Stimulated activated CD8-positive, alpha-beta memory T cell treated with anti-CD3 and anti-CD28 coated beads, Interleukin-2, amount 100 ng/mL, for 48 hours (primary cell): ENCODE measurements at places on chromosomes 1 and 21.

DNA sequence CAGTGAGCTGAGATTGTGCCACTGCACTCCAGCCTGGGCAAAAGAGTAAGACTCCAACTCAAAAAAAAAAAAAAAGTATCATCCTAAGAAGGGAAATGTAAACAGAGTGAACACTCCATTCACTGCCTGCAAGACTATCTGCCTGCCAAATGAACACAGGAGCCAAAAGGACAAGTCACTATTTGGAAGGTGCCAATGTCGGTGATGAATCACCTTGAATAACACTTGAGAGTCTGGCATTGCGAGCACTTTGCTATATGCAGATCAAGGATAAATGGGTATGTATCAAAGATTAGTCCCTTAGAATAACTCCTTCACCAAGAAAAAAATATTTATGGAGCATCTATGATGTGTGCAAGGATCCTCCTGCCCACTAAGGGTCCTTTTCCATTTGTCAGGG is 6.6 kb downstream of the UBR4 start:
- DNase-seq = no peak

GRCh38 chr1:76867342-76868130 is at the start of gene ST6GALNAC5:
Gene ST6GALNAC5, plus strand, starts transcription at chr1:76867480.
- DNase-seq = no peak

DNA sequence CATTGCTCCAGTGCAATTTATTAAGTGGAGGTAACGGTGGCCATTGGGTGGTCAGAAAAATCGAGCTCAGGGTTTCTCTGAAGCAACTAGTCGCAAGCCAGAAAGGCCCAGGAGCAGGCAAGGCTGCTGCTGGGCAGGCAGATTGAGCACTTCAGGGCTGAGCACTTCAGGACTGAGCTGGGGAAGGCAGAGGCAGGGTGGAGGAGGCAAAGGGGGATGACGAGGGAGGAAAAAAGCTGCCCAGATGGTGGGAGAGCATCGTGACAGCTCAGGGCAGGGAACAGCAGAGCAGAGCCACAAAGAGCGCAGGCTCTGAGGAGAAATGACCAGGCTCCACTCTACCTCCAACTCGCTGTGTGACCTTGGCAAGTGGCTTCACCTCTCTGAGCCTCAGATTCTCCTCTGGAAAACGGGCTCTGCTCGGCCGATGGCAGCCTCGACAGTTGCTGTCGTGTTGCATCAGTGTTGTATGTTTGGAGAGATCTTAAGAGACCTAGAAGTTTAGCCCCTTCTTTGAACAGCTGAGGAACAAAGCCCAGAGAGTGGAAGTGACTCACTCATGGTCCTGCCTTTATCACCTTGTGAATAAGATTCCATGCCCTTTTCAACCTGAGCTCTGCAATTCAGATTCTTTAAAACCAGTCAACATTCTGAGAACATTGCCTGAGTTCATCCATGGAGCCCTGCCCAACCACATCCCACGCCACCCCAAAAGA is 141.4 kb downstream of the SYF2 start:
- DNase-seq = no peak

- DNase-seq = no peak
These were observed 3.2 kb downstream of the ID3 start for GRCh38 chr1:23555986-23556634.

- no peak for DNase-seq
These were observed 184.9 kb downstream of the DYRK1A start for GRCh38 chr21:37551331-37551992.

GRCh38 chr1:226952118-226952441 is 12.0 kb downstream of the COQ8A start:
- no peak for DNase-seq

DNA sequence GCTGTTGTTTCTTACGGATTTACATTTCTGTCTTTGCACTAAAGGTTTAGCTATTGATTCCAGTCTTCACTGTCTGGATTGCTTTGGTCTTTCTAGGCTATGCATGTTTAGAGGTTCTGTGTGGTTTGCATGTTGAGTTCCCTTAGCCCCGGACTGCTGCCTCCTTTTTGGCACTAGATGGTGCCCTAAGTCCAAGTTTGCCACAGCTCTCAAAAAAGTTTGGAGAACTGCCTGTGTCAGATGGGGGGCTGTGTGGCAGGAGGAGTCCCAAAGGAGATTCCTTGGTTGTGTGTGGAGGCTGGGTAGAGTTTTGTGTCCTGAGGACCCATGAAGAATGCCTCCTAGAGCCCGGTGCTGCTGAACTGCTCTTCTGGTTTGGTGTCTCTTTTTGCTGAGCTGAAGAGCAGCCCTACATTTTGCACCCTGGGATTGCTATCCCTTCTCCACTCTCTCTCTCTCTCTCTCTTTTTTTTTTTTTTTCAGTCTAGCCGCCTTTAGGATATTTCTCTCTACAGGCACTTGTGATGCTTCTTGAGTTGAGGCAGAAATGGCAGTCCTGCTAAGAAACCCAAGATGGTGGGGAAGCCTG is 74.4 kb downstream of the PTGS2 start:
- no peak for DNase-seq

GRCh38 chr1:240280560-240281322 is 189.1 kb downstream of the FMN2 start:
- DNase-seq = no peak

GRCh38 chr1:180939073-180939710 is 26.5 kb downstream of the KIAA1614 start:
- no peak for DNase-seq

DNA sequence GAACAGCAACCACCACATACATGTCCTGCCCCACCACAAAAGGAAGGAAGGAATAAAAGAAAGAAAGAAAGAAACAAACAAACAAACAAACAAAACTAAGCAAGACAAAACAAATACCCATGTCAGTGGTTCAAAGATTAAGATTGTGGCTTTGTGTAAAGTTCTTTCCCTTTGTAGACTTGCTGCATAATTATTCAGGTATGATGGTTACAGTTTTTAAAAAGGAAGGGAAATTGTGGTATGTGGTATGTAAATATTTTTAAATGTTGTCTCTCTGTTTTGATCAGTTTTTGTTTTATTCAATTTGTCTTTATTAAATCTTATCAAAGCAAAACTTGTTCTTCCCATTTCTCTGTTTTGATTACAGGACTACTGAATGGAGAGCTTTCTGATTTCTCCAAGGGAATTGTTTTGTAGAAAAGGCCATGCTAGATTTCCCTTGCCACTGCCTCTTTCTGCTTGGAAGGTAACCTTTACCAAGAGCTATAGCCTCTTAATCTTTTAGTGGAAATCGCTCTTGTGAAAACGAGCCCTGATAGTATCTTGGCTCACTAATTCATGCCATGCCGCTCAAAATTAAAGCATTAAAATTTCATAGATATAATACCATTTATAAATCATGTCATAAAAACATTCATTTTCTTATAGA is 290.3 kb upstream of the ST6GALNAC5 start:
- DNase-seq = no peak

GRCh38 chr1:27941671-27942540 is 7.1 kb downstream of the SMPDL3B start:
- DNase-seq = no peak

DNA sequence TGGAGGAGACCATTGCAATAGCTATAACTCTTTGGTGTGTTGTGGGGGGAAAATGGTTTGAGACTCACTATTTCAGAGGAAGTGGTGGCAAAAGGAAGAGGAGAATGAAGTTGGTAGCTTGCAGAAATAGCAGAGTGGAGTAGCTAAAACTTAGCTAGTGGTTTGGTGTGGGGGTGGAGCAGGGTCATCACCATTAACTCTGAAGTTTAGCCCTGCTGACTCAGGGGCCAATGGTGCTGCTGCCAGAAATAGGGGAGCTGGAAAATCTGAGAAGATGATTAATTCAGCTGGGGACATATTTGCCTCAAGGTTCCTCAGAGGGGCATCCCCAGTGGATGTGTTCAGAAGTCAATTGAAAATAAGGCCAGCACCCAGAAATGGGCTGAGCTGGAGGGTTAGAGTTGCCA is 65.4 kb downstream of the RUNX1 start:
- peak; percentile 56 for DNase-seq

DNA sequence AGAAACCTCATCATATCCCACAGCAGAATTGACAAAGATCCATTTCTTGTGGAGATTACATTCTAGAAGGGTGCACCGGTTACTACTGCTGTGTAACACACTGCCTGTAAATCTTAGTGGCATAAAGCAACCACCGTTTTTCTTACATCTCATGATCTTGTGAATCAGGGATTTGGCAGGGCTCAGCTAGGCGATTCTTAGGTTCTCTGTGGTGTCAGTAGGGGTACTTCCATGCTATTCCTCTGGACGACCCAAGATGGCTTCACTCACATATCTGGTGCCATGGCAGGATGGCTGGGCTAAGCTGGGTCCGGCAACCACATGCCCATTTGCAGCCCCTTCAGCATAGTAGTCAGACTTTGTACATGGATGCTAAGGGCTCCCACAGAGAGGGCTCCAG is 179.8 kb upstream of the TMEM51 start:
- no peak for DNase-seq

DNA sequence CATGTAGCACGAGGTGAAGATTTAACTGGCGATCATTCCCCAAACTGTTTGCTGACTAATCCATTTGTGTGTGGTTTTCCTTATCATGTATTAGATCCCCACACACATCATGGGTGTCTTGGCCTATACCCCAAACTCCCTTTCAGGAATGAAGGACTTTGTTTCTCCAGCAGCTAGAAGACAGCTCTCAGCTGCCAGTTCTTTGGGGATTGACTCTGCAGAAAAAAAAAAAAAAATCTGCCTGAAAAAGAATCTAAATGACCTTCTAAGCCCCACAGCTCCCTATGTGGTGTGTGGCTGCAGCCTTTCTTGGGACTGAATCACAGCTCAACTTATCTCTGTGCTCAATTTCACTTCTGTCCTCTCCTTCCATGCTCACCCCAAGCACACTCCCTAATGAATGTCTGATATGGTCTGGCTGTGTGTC is 256.3 kb upstream of the DUSP10 start:
- DNase-seq = no peak

- no peak for DNase-seq
These were observed 71.1 kb downstream of the SKI start for GRCh38 chr1:2299131-2299627.

- DNase-seq = no peak
These were observed 56.0 kb downstream of the CLIC6 start for GRCh38 chr21:34724857-34725195.

DNA sequence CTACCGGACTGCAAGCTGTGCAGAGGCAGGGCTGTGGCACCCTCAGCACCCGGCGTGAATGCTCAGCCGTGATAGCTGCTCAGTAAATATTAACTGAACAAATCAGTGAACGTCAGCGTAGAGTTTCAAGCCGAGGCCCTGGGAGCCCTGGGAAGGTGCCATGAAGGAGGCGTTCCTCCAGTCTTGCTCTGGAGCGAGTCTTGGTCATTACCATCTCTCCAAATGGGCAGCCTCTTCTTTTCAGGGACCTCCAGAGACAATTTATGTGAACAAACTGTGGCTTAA is 449.2 kb downstream of the CAMTA1 start:
- no peak for DNase-seq

GRCh38 chr1:40984066-40984465 is 4.6 kb downstream of the CTPS1 start:
- no peak for DNase-seq

DNA sequence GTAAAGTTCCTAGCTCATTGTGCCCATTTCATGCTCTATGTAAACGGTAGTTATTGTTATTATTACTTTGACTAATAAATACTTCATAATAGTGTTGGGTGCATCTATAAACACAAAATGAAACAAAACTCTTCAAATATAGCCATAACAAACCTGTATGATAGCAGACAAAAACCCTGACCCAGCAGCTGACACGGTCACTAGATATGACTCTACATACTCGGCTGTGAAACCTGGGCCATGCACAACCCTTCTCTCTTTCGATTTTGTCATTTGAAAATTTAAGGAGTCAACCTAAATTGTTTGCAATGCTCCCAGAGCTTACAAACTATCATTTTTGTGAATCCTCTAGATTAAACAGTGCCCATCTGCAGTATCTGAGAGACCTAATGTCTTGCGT is 8.0 kb upstream of the RGS13 start:
- DNase-seq = no peak

GRCh38 chr1:198359024-198359653 is 181.3 kb downstream of the ATP6V1G3 start:
- no peak for DNase-seq

- no peak for DNase-seq
These were observed 36.7 kb upstream of the DIP2A start for GRCh38 chr21:46421756-46422555.

GRCh38 chr1:209595599-209596285 is 12.2 kb downstream of the CAMK1G start:
- DNase-seq = no peak

DNA sequence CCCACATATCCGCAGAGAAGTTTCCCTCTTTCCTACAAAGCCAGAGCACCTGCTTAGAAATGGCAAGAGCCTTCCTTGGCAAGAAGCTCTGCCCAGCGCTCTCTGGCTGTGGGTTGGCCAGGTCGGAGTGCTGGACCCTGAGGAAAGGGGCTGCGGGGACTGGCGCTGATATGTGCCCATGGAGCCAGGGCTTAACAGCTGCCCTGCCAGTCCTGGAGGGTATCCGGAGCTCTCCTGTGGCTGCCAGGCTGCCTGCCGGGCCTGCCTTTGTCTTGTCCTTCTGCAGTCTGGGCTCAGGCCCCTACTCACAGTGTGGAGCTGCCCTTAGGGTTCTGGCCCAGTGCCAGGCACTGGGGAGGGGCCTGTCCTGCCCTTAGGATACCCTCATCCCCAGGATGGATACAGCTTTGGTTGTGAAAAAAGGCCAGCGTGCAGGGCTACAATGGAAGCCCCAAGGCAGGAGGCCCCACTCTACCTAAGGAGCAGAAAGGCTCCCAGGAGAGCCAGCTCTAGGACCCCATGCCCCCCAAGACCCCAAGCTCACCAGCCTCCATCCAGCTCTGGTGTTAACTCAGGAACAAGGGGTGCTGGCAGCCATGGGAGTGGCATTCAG is 43.4 kb downstream of the KIAA1614 start:
- DNase-seq = no peak

GRCh38 chr1:30171537-30172298 is 551.7 kb downstream of the MATN1 start:
- no peak for DNase-seq

- no peak for DNase-seq
These were observed 28.3 kb downstream of the CDCP2 start for GRCh38 chr1:54124472-54124871.

- DNase-seq = no peak
These were observed 38.5 kb downstream of the MRPL37 start for GRCh38 chr1:54238353-54239034.

DNA sequence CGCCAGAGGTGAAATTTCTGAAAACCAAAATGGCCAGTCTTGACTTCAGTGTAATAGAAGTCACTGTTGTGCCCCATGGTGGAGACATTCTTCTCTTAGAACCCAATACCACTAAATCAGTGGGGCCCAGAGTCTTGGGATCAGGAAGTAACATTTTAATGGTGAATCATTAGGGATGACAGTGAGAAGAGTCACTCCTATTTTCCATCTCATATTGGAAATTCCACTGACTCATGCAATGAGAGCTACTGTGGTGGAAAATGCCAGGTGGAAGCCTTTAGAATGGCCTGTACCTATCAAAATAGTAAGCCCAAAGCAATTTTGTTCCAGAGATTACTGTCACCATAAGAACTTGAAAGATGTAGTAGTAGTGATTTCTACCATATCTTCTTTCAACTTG is 20.6 kb upstream of the PPM1J start:
- DNase-seq = no peak

- DNase-seq = peak; percentile 4
These were observed 137.4 kb downstream of the BACH1 start for GRCh38 chr21:29436143-29436542.
